Spinal cord (tissue), 10 donors: ENCODE measurements at places on chromosomes 16 and 17. TPM values are rescaled to one million over a fixed set of nuclear protein-coding genes. Genes with fewer than 3 reads are reported as not detected.

DNA sequence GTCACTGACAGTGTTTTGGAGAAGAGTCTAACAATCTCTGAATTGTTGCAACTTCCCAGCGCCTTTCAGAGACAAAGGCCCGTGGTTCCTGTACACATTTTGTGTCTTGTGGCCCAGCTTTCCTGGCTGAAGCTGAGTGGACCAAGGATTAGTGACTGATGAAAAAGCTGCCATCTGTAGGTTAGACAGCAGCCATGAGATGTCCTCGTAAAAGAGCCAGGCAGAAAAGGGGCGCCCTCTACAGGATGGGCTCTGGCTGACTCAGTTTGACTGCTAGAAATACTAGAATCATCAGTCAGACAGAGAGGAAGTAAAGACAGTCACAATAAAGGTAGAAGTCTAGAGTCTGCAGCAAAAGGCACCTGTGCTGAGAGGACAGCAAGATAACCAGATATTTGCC is 26.5 kb upstream of the NF1 start:
- no peaks in the 10 kb centered on the region for H3K27me3 ChIP-seq
- H3K36me3 ChIP-seq = no peaks in the 10 kb centered on the region
- H3K4me1 ChIP-seq = no peaks in the 10 kb centered on the region

DNA sequence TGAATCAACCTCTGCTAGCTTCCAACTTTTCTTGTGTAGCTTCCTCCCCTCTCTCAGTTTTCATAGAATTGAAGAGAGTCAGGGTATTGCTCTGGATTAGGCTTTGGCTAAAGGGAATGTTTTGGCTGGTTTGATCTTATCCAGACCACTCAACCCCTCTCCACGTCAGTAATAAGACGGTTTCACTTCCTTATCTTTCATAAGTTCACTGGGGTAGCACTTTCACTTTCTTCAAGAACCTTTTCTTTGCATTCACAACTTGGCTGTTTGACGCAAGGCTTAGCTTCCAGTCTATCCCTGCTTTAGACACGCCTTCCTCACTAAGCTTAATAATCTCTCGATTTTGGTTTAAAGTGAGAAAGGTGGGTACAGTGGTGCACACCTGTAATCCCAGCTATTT is 29.7 kb upstream of the OR1A2 start:
- H3K36me3 ChIP-seq = no peaks in the 10 kb centered on the region
- H3K4me1 ChIP-seq = no peaks in the 10 kb centered on the region
- H3K4me3 ChIP-seq = no peak overlapping the region
- no peak for DNase-seq
- H3K27me3 ChIP-seq = no peaks in the 10 kb centered on the region
- no peak overlapping the region for H3K27ac ChIP-seq

GRCh38 chr16:67155295-67156142 is 4.2 kb downstream of the TRADD start:
- no peaks in the 10 kb centered on the region for H3K36me3 ChIP-seq
- H3K4me1 ChIP-seq = peaks cover 47% of the 10 kb centered on the region
- peak; percentile 92 for DNase-seq
- no peak overlapping the region for H3K27ac ChIP-seq

DNA sequence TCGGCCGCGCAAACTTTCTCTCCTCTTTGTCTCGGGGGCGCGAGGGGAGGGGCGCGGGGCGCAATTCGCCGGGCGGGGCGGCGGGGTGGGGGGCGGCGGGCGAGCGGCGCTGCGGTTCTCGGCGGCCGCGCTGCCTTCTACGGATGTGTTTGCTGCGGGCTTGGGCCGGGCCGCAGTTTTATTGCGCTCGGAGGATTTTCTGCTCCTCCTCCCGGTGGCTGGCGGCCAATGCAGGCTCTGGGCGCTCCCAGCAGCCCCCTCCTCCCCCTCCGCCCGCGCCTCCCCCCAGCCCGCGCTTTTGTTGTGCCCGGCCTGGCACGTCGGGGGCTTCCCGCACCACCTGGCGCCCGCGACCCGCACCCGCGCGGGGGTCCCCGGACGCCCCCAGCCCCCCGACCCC is at the start of gene TIMP2:
TSS of gene TIMP2 (minus strand) at position 154 of the 400 bp plus-strand sequence. CDS start 299 bp downstream, outside the sequence.
- H3K27me3 ChIP-seq = no peaks in the 10 kb centered on the region
- H3K36me3 ChIP-seq = peaks cover 2% of the 10 kb centered on the region
- peaks cover 56% of the 10 kb centered on the region for H3K4me1 ChIP-seq
- peak within 1 kb of the TSS; percentile 95 for H3K27ac ChIP-seq
- H3K4me3 ChIP-seq = peak within 1 kb of the TSS; percentile 69

DNA sequence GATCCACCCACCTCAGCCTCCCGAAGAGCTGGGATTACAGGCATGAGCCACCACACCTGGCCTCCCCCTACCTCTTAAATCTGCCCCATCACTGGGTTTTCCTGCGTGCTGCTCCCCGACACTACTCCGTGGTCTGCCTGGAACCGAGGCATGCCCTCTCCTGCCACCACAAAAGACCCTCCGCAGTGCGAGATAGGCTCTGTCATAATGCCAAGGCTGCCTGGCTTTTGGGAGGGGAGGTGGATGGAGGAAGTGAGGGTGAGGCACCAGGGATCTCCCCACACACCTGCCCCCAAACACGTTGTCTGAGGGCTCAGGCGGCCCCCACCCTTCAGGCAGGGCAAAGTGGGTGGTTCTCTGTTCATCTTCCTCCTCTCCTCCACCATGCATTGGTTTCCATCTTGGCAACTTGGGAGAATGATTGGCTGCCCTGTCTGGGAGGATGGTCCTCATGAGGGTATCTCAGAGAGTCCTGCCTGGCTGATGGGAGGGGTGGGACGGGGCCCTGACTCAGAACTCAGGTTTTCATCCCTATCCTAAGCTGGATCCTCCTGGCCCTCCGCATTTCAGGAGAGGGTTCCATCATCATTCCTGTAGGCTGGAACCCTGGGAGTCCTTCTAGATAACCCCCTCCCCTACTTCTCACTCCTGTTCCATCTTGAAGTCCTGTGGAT is 23.2 kb downstream of the IGFBP4 start:
- H3K4me1 ChIP-seq = peaks cover 30% of the 10 kb centered on the region
- H3K27me3 ChIP-seq = no peaks in the 10 kb centered on the region
- DNase-seq = no peak

DNA sequence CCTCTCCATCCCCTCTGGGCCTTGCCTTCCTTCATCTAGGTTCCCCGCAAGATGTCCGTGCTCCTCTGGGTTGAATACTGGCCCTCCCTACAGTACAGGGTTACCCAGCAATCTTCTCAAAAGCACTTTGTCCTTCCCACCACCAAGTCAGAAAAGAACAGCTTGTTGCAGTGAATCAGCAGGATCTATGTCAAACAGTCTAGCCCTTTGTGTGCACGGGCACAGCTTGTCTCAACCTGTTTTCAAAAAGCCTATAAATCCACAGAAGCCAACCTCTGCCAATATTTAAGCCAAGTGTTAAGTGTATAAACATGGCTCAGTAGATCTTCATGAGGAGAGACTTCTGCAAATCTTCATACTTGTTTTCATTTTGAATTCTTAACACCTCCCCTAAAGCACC is 25.2 kb downstream of the C17orf67 start:
- DNase-seq = peak; percentile 62
- no peaks in the 10 kb centered on the region for H3K27me3 ChIP-seq
- H3K36me3 ChIP-seq = no peaks in the 10 kb centered on the region
- H3K4me1 ChIP-seq = peaks cover 11% of the 10 kb centered on the region
- H3K27ac ChIP-seq = no peak overlapping the region

- H3K4me3 ChIP-seq = no peak overlapping the region
- peak overlapping the region; percentile 94 for H3K27ac ChIP-seq
- H3K36me3 ChIP-seq = peaks cover 47% of the 10 kb centered on the region
- H3K4me1 ChIP-seq = peaks cover 69% of the 10 kb centered on the region
- H3K27me3 ChIP-seq = no peaks in the 10 kb centered on the region
Observed at GRCh38 chr17:63838631-63839171, 3.8 kb downstream of the SMARCD2 start.

- DNase-seq = no peak
- H3K27ac ChIP-seq = peak overlapping the region; percentile 61
- no peak overlapping the region for H3K4me3 ChIP-seq
- H3K4me1 ChIP-seq = peaks cover 31% of the 10 kb centered on the region
Observed at GRCh38 chr17:45311760-45312476, 4.9 kb downstream of the MAP3K14 start.

GRCh38 chr17:49055181-49055927 is 58.2 kb downstream of the IGF2BP1 start:
- H3K4me1 ChIP-seq = peaks cover 15% of the 10 kb centered on the region
- no peak for DNase-seq
- no peak overlapping the region for H3K4me3 ChIP-seq
- H3K27ac ChIP-seq = no peak overlapping the region
- H3K27me3 ChIP-seq = no peaks in the 10 kb centered on the region
- peaks cover 8% of the 10 kb centered on the region for H3K36me3 ChIP-seq

- peak; percentile 88 for DNase-seq
- H3K36me3 ChIP-seq = peaks cover 3% of the 10 kb centered on the region
- H3K4me3 ChIP-seq = peak overlapping the region; percentile 24
- H3K4me1 ChIP-seq = peaks cover 44% of the 10 kb centered on the region
Observed at GRCh38 chr16:8712589-8713361, 38.4 kb downstream of the ABAT start.

DNA sequence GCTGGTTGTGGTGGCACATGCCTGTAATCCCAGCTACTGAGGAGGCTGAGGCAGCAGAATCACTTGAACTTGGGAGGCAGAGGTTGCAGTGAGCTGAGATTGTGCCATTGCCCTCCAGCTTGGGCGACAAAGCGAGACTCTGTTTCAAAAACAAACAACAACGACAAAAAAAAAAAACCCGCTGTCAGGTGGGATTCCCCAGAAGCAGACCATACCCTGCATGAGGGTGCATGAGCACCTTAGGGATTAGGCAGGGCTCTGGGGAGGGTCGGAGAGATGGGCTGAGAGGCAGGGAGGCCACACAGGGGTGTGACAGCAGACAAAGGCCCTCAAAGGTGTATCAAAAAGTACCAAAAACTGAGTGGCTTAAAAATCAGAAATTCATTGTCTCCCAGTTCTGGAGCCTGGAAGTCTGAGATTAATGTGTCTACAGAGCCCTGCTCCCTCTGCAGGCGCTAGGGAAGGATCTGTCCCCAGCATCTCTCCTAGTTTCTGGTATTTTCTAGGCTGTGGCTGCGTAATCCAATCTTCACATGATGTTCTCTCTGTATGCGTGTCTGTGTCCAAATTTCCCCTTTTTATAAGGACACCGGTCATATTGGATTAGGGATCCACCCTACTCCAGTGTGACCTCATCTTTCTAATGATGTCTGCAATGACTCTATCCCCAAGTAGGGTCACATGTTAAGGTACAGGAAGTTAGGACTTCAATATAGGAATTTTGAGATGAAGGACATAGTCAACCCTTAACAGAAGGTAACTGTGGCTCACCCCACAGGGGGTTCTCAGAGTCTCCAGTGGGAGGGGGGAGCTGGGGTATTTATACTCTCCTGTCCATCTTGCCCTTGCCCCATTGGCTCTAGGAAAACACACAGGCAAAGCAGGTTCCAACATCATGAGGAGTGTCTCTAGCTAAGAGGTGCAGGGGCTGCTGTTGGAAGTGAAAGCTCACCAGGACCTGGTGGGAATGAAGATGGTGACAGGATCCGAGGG is 13.6 kb upstream of the TVP23A start:
- H3K4me1 ChIP-seq = peaks cover 23% of the 10 kb centered on the region
- H3K36me3 ChIP-seq = no peaks in the 10 kb centered on the region
- H3K4me3 ChIP-seq = no peak overlapping the region
- no peaks in the 10 kb centered on the region for H3K27me3 ChIP-seq

GRCh38 chr17:34246881-34247280 is 8.2 kb upstream of the CCL2 start:
- no peak for DNase-seq
- H3K27me3 ChIP-seq = no peaks in the 10 kb centered on the region
- H3K4me1 ChIP-seq = peaks cover 8% of the 10 kb centered on the region
- no peaks in the 10 kb centered on the region for H3K36me3 ChIP-seq
- H3K27ac ChIP-seq = no peak overlapping the region

DNA sequence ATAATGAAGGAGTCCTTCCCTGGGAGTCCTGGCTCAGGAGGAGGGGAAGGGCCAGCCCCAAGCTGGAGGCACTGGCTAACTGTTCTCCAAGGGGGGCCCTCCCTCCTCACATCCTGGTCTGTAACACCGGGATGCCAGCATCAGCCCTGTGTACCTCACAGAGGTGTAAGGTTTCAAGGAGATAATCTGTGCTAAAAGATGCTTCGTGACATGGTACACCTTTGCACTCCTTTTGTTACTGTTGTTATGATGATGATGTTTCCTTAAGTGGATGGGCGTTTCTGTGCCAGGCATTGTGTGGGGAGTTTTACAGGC is 236.7 kb upstream of the TNRC6C start:
- no peaks in the 10 kb centered on the region for H3K36me3 ChIP-seq
- H3K27me3 ChIP-seq = peaks cover 2% of the 10 kb centered on the region
- no peak overlapping the region for H3K27ac ChIP-seq
- no peak overlapping the region for H3K4me3 ChIP-seq
- H3K4me1 ChIP-seq = peaks cover 40% of the 10 kb centered on the region

DNA sequence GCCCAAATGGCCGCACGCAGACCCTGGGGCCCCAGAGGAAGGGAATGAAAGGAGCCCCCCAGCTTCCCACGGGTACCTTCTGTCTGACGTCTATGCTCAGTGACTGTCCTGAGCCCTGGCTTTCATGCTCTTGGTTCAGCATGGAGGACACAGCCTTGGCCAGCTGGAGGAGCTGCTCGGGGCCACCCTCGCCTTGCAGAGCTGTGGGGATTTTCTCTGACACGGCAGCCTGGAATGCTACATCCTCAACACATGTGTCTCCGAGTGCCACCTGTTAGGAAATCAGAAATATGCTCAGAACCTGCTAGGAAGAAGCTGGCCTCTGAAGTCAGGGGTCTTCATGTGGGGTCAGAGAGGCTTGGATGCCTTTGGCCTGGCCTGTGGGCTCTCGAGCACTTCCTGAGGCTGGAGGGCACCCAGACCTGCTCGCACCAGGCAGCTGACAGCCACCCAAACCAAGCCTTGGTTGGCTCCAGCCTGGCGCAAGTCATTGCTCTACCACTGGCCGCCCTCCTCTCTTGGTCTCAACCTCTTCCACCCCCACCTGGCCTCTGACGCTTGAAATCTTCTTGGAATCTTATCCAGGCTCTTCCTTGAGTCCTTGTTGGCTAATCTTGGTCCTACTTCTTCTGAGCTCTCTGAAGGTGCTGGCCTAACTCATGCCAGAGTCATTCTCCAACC is 63.7 kb upstream of the BCO1 start:
- no peak overlapping the region for H3K4me3 ChIP-seq
- H3K27ac ChIP-seq = no peak overlapping the region
- DNase-seq = no peak
- no peaks in the 10 kb centered on the region for H3K36me3 ChIP-seq
- no peaks in the 10 kb centered on the region for H3K4me1 ChIP-seq

- H3K4me1 ChIP-seq = peaks cover 5% of the 10 kb centered on the region
- no peaks in the 10 kb centered on the region for H3K27me3 ChIP-seq
- H3K27ac ChIP-seq = no peak overlapping the region
Observed at GRCh38 chr17:19948116-19948943, 29.3 kb downstream of the AKAP10 start.

BCO1 gene
- total RNA-seq = 0.22 TPM

CD79B gene
- 1.1 TPM for total RNA-seq

OTOP2 gene
- not detected for total RNA-seq

BEAN1 gene
- 5.7 TPM for total RNA-seq

GHDC gene
- total RNA-seq = 16.0 TPM

SLC12A3 gene
- 0.20 TPM for total RNA-seq

EPX gene
- 0.11 TPM for total RNA-seq

STH gene
- total RNA-seq = 0.66 TPM

SLC52A1 gene
- not detected for total RNA-seq

CDRT15L2 gene
- total RNA-seq = not detected
